ENCODE measurements at places on chromosomes 16 and 17.

DNA sequence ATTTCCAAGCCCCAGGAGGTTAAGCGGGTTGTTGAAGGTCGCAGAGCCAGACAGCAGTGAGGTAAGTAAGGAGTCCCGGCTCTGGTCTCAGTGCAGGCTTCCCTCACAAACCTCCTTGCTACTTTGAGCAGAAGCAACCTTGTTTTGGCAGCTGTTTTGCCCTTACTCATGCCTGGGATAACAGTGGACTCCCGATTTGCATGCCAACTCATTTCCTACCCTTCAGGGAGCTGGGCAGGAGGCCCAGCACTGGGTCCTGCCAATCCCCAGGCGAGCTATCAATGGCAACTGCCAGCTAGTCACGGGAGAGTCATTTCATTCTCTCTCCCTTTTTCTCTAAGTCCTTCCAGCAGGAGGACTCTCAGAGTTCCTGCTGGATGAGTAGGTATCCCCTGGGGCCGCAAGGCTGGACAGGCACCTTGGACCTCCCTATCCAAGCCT, 72.0 kb upstream of the KSR1 start:
- no peak for DNase-seq

- no peak for DNase-seq
Observed at GRCh38 chr16:27379919-27380318, 22.1 kb upstream of the IL21R start.

GRCh38 chr17:32275060-32276042, 9.7 kb downstream of the RHBDL3 start:
- DNase-seq, result no peak

GRCh38 chr17:76415786-76416185, 31.4 kb downstream of the SPHK1 start:
- no peak for DNase-seq

DNA sequence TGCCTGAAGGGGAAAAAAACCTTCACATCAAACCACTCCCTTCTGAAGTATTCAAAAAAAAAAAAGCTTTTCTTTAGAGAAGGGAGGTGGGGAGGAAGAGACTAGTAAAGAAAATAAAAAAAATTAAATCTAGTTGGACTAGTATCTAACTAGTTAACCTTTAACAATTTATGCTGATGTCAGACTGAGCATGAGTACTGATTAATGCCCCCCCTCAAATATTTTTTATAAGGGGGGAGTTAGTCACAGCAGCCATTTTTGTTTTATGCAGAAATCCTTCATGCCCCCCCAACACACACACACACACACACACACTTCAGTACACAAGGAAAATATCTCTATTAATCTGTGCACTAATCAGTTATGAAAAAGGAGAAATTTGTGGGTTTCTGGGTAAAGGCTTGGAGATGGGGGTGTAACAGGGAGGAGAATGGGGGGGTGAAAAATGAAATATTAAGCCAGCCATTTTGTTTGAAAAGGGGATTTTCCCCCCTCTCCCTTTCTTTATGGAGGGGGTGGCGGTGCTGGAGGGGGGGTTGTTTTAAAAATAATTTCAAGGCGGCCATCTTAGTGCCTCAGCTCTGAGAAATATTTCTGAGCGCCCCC, 4.7 kb upstream of the CHD3 start:
- DNase-seq, result peak; percentile 42

All from T-helper 1 cell (primary cell).